Stimulated activated CD8-positive, alpha-beta memory T cell treated with anti-CD3 and anti-CD28 coated beads, Interleukin-15, amount 100 ng/mL, for 4 hours (primary cell): ENCODE measurements at places on chromosomes 1 and 21.

- DNase-seq: no peak
Observed at GRCh38 chr1:157124855-157125254, 13.3 kb downstream of the ETV3 start.

GRCh38 chr1:12157366-12158231, 9.2 kb upstream of the TNFRSF1B start:
- no peak for DNase-seq

GRCh38 chr1:236888903-236889302, 93.8 kb downstream of the MTR start:
- DNase-seq: no peak

DNA sequence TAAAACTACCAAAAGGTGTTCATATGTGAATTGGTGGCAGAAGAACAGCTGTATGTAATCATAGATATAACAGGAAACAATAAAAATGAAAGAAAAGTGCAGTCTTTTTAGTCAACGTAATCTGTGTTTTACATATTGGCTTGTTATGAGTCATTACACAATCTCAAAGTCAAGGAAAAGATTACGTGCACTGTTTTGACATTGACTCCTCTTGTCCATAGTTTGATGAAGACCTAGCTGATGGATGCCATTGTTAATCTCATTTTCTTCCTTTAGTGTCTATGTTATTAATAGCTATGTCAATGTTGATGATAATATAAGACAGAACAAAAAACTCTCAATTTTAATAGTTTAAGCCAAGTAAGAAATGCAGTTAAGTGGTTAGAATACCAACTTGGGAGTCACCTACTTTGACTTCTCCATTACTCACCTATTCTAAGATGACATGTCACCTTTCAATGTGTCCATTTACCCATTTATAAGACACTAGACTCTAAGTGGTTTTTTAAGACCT, 84.5 kb upstream of the SAMSN1 start:
- no peak for DNase-seq

DNA sequence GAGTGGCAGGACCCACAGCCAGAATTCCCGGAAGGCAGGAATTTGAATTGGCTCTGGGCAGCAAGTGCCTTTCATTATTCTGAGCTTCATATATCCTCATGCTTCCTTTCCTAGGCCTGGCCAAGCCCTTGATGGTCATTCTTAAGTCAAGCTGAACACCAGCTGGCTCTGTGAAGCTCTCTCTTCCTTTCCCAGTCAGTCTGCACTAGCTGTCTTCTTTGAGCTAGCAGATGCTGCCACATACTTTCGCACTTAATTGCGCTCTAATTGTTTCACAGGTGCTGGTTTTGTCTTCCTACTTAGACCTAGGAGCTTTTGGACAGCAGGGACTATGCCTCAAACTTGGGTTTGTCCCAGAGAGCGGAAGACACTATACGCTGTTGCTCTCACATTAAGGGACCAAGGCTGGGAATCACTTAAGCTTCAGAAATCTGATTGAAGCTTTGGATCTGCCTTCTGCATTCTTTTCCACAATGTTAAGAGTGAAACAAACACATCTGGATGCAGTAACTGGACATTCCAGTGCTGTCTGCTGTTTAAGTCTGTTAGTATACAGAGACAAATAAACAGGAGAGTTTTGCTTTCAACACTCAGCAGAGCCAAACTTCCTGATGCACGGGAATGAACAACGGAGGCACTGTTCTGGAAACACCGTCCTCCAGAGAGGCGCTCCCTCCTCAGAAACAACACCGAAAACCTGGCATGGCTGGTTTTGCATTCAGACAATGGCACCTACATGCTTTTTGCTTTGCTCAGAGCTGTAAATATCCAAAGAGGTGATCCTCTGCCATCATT, 2.2 kb downstream of the TLR5 start:
- no peak for DNase-seq

GRCh38 chr1:201493757-201494617, 12.9 kb downstream of the CSRP1 start:
- no peak for DNase-seq

DNA sequence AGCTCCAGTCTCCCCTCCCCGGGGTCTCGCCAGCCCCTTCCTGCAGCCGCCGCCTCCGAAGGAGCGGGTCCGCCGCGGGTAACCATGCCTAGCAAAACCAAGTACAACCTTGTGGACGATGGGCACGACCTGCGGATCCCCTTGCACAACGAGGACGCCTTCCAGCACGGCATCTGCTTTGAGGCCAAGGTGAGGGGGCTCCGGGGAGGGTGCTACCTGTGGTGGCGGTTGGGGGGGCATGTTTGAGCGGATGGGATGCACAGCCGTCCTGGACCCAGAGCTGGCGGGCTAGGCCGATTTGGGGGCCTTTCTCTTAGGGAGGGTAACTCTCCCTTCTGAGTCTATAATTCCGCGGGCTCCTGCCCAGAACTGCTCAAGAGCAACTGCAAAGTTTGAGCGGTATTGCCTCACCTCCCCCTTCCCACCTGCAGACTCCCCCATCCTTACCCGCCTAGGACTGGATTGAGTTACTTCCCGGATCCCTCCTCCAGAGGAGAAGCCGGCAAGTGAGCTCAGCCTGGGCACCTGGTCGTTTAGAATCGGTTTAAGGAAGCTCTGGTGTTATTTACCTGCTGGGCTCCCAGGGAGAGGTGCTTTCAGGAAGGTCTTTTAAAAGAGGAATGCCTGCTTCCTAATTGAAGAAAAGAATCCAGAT, 730 bp downstream of the NOS1AP start:
- DNase-seq: no peak

DNA sequence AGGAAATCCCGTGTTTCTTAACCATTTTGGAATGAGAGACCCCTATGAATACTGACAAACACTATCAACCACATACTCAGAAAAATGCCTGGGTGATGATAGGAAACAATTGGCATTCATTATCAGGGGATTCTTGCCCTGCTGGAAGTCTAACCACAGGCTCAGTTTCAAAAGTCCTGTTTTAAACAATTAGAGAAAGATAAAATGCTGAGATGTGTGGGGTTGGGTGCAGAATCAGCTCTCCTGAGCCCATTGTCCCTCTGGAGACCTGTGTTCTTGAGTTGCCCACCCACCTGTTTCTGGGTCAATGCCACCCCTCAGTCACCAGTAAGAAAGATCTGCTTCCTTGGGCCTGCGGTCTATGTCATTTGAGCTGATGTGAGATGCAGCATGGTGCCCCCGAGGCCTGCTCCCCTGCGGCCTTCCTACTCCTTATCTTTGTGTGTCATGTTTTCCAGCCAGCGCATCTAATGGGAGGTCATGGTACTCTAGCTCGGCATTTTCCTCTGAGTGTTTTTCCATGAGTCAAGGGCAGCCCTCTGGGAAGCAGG, 130.3 kb upstream of the PLXNA2 start:
- no peak for DNase-seq

- DNase-seq: no peak
Observed at GRCh38 chr1:33898881-33899280, 35.0 kb downstream of the HMGB4 start.

DNA sequence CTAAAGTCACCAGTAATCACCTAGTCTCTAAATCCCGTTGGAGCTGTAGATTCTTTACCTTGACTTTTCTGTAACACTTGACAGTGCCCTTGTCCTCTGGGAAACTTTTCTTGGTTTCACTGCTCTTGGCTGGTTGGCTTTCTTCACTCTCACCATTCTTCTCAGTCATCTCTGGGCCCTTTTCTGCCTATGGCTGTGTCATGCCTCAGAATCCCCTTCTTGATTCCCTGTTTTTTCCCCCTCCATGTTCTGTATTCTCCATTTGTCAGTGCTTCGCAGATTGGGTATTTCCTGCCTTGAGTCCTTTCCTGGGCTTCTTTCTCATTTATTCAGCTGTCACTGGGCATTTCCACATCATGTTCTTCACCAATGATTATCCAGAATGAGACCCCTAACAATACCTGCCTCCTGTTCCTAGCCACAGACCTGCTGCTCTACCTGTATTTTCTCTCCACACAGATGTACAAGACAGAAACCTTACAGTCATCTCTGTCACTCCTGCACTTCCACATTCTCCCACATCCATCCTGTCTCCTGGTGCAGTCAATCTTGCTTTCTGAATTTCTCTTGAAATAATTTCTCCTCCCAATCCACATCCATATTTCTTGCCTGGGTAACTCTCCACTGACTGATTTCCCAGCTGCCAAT, 14.7 kb downstream of the UCK2 start:
- no peak for DNase-seq

DNA sequence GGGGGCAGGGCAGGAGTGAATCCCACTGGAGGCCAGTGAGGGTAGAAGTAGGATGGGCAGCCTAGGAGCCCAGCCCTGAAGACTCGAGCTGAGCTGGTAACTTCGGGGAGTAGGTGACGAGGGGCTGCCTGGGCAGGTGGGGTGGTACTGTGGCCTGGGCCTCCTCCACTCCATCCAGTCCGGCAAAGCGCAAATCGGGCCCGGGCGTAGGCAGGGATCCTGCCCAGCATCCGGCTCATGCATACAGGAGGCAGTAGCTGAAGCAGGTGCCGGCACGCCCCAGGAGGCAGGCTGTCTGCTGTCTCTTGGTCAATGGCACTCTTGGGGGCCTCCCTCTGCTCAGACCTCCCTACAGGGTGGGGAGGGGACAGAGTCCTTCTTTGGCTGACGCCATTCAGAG, 1.3 kb upstream of the TNFRSF25 start:
- DNase-seq: no peak

DNA sequence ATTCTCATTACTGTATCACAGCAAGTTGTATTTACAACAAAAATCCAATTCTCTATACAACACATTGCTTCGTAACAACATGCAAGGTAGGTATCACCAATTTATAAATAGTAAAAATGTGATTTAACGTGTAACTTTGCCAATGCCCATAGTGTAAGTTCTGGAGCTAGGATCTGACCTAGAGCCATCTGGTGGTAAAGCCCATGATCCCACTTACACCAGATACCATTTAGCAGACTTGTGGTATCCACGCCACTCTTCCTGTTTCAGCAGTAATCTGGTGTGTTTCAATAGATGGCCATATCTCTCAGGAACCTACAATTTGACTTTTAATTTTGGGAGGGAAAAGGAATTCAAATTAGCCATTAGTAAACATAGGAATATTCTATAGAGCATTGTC, 10.2 kb downstream of the SETSIP start:
- no peak for DNase-seq

DNA sequence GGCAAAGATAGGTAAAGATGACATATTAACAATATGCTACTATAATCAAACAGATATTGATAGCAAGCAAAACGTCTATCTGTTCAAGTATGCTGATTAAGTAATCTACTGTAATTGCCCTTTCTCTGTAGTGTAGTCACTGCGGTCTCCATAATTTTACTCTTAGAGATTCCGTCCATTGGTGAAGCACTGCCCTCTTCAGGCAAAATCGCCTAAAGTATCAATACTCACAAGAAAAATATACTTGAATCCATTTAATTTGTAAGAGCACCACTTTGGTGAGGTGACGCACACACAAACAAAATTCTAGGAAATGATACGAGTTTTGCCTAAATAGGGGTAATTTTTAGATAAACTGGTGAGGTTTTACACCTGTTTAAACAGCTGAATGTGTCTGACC, 434.6 kb upstream of the CHRM3 start:
- no peak for DNase-seq

DNA sequence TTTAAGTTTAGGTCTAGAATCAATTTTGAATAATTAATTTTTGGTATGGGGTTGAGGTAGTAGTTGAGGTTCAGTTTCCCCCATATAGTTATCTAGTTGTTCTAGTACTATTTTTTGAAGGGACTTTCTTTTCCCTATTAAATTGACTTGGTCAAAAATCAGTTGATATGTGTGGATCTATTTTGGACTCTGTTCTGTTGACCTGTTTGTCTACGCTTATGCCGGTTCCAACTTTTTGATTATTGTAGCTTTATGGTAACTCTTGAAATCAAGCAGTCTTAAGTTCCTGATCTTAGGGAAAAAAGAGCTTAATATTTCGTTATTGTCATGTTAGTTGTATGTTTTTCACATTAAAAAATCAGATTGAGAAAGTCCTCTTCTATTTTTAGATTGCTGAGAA, 60.7 kb downstream of the FOXD2 start:
- no peak for DNase-seq

DNA sequence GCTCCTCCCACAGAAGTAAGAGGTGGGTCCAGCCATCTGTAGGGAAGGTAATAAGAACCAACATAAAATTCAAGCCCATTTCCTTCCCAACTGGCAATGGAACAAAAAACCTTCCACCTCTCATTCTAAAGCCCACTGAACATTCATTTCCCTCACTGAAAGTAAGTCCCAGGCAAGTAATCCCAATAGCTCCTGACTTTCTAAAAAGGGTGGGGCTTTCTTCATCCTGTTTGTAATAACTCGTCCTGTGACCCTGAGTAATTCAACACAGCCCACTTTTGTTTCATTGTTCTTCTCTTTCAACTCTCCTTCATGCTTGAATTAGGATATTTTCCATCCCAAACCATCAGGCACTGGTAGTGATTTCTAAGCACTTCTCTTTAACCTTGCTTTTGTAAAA, 74.9 kb downstream of the DAB1 start:
- no peak for DNase-seq

DNA sequence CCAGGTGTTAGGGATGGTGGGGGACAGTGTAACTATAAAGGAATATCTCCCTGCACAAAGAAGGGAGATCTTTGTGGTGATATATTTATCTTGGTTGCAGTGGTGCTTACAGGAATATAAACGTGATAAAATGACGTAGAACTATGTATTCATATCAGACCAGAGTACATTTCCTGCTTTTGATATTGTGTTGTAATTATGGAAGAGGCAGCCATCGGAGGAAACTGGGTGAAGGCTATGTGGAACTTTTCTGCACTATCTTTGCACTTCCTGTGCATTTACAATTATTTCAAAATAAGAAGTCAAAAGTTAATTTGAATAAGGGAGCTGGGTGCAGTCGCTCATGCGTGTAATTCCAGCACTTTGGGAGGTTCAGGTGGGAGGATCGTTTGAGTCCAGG, 37.6 kb downstream of the NDUFS5 start:
- DNase-seq: no peak

DNA sequence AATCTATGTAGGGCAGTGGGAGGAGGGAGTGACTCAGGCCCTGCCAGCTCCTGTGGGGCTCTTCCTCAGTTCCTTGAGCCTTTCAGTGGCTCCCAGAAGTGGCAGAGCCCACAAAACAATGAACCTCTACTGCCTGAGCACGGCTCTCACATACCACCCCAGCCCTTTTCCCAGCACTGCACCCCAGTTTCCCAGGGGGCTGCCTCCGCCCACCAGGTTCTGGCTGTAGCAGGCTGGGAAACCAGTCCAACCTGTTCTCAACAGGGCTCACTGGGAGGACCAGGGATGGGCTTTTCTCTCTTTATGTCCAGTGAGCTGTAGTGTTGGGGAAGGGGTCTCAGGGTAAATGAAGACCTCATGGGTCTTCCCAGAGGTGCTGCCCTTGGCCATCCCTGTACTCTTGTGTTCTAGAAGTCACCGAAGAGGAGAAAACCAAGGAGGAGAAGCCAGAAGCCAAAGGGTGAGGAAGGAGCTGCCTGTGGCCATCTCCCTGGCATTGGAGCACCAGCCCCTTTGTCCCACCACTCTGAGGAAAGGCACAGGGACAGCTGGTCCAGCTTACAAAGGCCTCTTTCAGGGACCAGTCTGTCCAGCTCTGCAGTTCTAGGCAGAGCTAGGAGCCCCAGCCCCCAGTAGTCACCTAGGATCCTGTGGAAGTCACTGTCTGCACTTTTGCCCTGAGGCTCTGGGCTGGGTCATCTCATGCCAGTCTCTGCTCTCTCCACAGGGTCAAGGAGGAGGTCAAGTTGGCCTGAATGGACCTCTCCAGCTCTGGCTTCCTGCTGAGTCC, 3.5 kb downstream of the MARCKSL1 start:
- DNase-seq: no peak

- DNase-seq: no peak
Observed at GRCh38 chr1:117077267-117077666, 17.1 kb downstream of the TTF2 start.
